ENCODE measurements at places on chromosomes 1 and 21.
A peak's percentile ranks its signal among the peaks of the same experiment; 100 is the strongest.

DNA sequence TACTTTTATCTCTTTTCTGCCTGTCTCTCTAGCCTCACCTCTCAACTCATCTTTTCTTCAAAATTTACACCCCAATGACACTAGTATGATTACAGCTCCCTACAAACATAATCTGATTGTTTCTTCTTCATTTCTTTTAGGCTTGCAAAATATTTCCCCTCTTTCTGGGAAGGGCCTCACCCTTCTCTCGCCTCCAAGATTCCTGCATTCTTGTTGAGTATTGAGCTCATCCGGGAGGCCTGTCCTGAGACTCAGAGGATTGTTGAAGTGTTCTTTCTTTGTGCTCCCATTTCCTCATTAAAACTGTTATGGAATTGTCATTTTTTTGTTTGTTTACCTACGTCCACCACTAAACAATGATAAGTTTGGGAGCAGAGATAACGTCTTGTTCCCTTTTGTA is 99.1 kb upstream of the CHRM3 start:
- DNase-seq, result no peak

GRCh38 chr1:33078030-33078591 is 2.8 kb upstream of the AZIN2 start:
- DNase-seq, result no peak

- peak; percentile 8 for DNase-seq
Measured at GRCh38 chr1:31335007-31335406, 37.9 kb downstream of the FABP3 start.

- DNase-seq, result no peak
Measured at GRCh38 chr1:151953409-151954094, 40.1 kb downstream of the S100A10 start.

- peak; percentile 45 for DNase-seq
Measured at GRCh38 chr1:203324105-203325025, 19.0 kb downstream of the BTG2 start.

DNA sequence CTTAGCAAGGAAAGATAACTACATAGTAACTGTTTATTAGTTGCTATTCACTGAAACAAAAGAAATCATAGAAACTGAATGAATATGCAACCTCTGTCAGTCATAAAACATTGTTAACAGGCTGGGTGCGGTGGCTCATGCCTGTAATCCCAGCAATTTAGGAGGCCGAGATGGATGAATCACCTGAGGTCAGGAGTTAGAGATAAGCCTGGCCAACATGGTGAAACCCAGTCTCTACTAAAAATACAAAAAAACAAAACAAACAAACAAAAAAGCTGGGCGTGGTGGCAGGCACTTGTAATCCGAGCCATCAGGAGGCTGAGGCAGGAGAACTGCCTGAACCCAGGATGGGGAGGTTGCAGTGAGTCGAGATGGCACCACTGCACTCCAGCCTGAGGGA is 44.1 kb downstream of the CRB1 start:
- no peak for DNase-seq

- DNase-seq, result peak; percentile 18
Measured at GRCh38 chr1:117928881-117929342, 509 bp downstream of the GDAP2 start.

All from activated CD4-positive, alpha-beta T cell treated with anti-CD3 and anti-CD28 coated beads, Interleukin-2, Interleukin-6, amounts not matched to agents 100 ng/mL and 50 ng/mL, durations not matched to agents 16 hours and 8 hours (primary cell).